ENCODE measurements at places on chromosomes 11 and 22.

GRCh38 chr11:83544846-83545245, 258.7 kb upstream of the CCDC90B start:
- DNase-seq = no peak

GRCh38 chr11:7668911-7669310, 4.4 kb downstream of the CYB5R2 start:
- DNase-seq = no peak

DNA sequence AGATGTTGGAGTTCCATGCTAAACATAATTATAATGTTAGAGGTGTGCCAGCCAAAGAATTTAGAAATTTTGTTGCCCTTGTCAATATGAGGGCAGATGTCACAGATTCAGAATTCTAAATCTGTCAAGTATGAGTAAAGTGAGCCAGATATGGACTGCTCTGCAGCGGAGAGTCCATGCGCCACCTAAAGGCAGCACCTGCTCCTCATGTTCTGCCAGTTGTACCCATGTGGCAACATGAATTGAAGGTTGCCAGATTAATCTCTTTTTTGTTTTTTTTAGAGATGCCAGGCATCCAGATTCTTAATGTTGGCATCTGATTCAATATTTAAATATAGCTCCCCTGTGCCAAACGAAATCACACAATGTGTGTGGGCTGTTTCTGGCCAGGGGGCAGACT, 678.6 kb upstream of the ANO5 start:
- DNase-seq = no peak

DNA sequence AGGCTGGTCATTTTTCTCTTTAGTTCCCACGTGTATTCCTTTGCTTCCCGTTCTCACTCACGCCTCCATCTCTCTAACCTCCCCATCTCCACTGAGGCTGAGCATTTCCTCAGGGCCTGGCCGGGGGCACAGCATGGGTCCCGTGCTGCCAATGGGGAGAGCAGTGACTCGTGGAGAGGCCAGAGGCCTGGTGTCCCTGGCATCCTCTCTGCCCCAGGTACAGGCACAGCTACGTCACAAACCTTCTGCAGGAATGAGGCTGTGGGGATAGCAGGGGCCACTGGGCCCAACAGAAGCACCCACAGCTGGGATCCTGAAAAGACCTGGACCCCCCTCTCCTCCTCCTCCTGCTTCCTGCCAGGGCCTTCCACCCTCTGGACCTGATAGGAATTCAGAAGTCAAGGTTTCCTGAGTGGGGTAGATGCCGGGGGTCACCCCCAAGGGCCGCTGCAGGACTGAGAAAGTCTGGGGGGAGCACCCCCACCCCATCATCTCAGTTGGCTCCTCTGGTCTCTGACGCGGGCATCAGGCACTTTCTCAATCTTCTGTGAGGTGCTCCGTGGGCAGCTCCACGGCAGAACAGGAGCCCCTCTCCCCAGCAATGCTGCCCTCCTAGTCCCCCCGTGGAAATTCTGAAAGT, 11.8 kb downstream of the PNPLA5 start:
- DNase-seq = no peak

DNA sequence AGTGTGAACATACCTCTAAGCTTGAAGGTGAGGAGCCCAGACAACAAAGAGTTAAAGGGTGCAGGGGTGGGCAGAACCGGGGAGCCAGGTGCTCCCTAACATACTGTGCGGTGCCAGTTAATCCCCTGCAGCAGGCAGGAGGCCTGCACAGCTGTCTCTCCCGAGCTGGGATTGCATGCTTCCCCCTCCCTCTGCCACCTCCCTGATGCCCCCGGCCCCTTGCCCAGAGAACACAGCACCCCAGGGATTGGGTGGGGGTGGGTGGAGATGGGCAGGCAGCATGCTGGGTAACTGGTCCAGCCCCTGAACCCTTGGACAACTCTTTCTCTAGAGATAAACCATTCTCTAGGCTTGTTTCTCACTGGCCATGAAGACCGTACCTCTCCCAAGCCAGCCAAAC, 67.7 kb upstream of the MYOD1 start:
- DNase-seq = no peak

GRCh38 chr11:119594639-119595249, 134.3 kb downstream of the NECTIN1 start:
- DNase-seq = no peak

GRCh38 chr11:17865765-17866428, 131.3 kb downstream of the KCNC1 start:
- DNase-seq = no peak

- no peak for DNase-seq
These were observed 8.7 kb upstream of the GDPD5 start for GRCh38 chr11:75534259-75535069.

DNA sequence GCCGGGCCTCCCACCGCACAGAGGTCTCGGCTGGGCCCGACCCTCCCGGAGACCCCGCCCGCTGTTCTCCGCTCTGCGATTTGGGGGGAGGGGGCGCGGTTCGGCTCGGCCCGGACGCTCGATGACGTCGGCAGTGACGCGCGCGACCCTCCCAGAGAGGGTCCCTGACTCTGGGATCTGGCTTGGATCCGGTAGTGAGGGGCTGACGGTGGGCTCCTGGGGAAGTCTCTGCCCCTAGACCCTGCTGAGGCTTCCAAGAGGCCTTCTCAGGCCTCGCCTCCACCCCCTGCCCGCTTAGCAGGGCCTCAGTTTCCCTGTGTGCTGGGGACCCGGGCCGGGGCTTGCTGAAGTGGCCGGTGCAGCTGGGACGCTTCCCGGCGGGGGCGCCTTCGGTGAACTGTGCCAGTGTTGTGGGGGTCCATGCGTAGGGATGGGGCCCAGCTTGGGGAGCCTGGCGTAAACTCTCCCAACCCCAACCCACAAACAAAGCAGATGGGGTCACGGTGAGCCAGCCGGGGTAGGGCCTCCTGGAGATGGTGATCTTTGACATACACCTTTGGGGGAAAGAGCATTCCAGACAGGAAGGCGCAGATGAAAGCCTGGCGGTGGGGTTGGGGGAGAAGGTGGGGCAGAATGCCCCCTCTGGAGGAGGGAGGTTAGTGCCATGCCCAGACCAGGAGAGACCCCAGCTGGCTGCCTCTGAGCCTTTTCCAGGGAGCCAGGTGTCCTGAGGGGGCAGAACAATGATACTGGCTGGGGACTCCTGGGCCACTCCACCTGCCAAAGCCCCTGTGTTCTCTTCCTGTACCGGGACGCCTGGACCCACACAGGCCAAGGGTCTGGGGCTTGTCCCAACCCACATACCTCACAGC, 1.0 kb downstream of the B4GALNT4 start:
- DNase-seq = no peak

GRCh38 chr11:95076416-95076815, 9.7 kb downstream of the SRSF8 start:
- DNase-seq = no peak

GRCh38 chr22:47780281-47780875, 1017.9 kb downstream of the TBC1D22A start:
- DNase-seq = no peak

DNA sequence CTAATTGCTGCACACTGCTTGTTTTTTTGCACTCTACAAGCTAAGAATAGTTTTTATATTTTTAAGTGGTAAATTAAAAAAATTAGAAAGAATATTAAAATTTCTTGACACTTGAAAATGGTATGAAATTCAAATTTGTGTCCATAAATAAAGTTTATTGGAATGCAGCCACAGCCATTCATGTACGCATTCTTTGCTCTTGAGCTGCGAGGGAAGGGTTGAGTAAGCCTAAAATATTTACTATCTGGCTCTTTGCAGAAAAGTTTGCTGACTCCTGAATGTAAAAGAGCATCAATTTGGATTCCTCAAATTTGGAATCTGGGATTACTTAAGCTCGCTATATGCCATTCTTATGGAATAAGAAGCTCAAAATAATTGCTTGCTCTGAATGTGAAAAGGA, 3.4 kb upstream of the ADAMTS8 start:
- no peak for DNase-seq

- no peak for DNase-seq
These were observed 54.1 kb downstream of the LDLRAD3 start for GRCh38 chr11:35997902-35998520.

GRCh38 chr22:25736378-25737011, 5.5 kb upstream of the MYO18B start:
- DNase-seq = no peak

- no peak for DNase-seq
These were observed 155.7 kb downstream of the NAV2 start for GRCh38 chr11:19868281-19868821.

Data from NCI-H1436 (cell line).